ENCODE measurements at places on chromosomes 13 and 19. TPM values are rescaled to one million over a fixed set of nuclear protein-coding genes. Genes with fewer than 3 reads are reported as not detected.

Gene ZNF845
- polyA plus RNA-seq = 1.9 TPM

Gene ZNF606
- polyA plus RNA-seq = 5.3 TPM

Gene NCAN
- 1.6 TPM for polyA plus RNA-seq

Gene GRIK5
- 0.40 TPM for polyA plus RNA-seq

Gene FARP1
- polyA plus RNA-seq = 19.4 TPM

Gene PSG7
- polyA plus RNA-seq = not detected

Gene RYR1
- polyA plus RNA-seq = 6.9 TPM

Gene SSC5D
- polyA plus RNA-seq = 0.05 TPM

Gene RNF225
- not detected for polyA plus RNA-seq

Gene OLFM4
- 0.66 TPM for polyA plus RNA-seq

Gene ATP8A2
- 25.3 TPM for polyA plus RNA-seq

Gene FPR2
- not detected for polyA plus RNA-seq

Gene GTF3A
- 151 TPM for polyA plus RNA-seq

Gene ZNF667
- 15.0 TPM for polyA plus RNA-seq

Gene ZBTB32
- not detected for polyA plus RNA-seq

Gene CAPN12
- 4.4 TPM for polyA plus RNA-seq

Gene SMIM17
- 3.7 TPM for polyA plus RNA-seq

Gene CADM4
- 12.0 TPM for polyA plus RNA-seq

Gene SHISA7
- not detected for polyA plus RNA-seq

Gene FGF21
- polyA plus RNA-seq = not detected

Gene SIGLEC11
- polyA plus RNA-seq = not detected

Gene CTXN1
- polyA plus RNA-seq = 2.1 TPM

Gene FLT3
- not detected for polyA plus RNA-seq

Gene CCDC8
- polyA plus RNA-seq = not detected

Gene IQCN
- polyA plus RNA-seq = not detected

Gene CCDC122
- polyA plus RNA-seq = 0.79 TPM

Gene CABP5
- polyA plus RNA-seq = not detected

Gene GEMIN7
- polyA plus RNA-seq = 60.6 TPM

Gene CDX2
- not detected for polyA plus RNA-seq

Gene LCP1
- 11.8 TPM for polyA plus RNA-seq

Gene PPP1R37
- polyA plus RNA-seq = 0.38 TPM

Gene FGF22
- 0.26 TPM for polyA plus RNA-seq
